Endothelial cell (in vitro differentiated cells): ENCODE measurements at places on chromosomes 2 and 18. TPM values are rescaled to one million over a fixed set of nuclear protein-coding genes. Genes with fewer than 3 reads are reported as not detected.

DNA sequence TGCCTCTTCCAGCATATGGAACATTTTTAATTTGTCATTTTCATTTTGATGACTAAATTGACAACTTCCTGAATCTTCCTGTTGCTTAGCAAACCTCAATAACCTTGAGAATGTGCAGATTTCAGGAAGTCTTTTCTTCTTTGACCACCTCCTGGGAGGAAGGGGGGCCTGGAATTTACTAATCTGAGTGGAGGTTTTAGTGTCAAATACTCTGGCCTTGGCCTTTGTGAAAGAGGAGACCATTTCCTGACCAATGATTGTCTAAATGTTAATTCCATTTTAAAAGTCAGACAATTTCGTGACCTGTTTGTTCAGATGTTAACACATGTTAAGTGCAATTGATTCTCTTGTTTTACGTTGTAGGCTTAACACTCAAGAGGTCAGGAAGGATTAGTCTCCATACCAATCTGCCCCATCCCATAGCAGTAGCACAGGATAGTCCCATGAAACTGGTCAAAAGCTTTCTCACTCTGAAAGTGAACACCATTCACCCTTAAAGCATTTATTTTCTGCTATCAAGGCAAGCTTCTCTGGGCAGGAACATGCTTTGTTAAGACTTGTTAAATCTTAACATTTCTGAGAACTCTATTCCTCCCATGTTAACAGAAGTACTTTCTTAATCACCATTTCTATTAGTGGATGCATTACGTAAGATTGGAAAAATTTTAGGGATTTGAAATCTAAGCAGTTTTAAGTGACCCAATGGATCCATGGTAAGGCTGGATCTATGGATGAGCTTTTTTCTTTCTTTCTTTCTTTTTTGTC lies 219.6 kb downstream of the RND3 start:
- no peak overlapping the region for H3K4me3 ChIP-seq
- no peaks in the 10 kb centered on the region for H3K36me3 ChIP-seq
- H3K27me3 ChIP-seq: no peaks in the 10 kb centered on the region
- H3K27ac ChIP-seq: no peak overlapping the region

DNA sequence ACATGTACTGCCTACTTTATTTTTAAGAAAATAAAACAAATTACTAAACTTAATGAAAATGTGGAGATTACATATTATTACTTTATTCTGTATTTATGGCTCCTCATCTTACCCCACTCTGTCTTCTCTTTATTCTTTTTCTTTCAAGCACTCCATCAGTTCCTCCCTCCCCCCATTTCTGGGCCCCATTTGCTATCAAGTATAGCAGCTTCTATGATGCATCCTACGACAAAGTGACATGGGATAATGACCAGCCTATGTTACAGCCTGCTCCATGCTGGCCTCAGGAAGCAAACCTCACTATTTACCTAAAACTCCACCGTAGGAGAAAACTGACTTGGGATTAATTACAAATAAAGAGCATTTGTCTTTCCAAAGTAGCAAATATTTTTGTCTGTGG lies 58.8 kb downstream of the RND3 start:
- H3K4me3 ChIP-seq: no peak overlapping the region
- no peaks in the 10 kb centered on the region for H3K36me3 ChIP-seq
- no peaks in the 10 kb centered on the region for H3K4me1 ChIP-seq
- H3K27ac ChIP-seq: no peak overlapping the region
- no peak for DNase-seq

DNA sequence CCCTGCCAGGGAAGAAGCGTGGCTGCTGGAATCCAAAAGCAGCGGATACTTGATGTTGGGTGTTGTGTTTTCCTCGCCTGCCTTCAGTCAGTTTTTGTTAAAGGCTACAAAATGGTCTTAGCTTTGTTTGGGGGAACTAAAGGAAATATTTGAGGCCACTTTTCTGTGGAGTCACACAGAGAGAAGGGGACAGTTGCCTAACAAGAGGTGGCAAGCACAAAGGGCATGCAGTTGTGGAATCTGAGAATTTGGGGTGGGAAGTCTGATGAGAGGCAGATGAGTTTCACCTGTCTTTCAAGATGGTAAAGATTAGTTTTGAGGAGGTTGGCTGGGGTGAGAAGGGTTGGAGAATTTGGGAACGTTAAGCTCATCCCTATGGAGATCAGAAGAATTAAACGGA lies 2.9 kb downstream of the MALT1 start:
- no peaks in the 10 kb centered on the region for H3K36me3 ChIP-seq
- peaks cover 2% of the 10 kb centered on the region for H3K27me3 ChIP-seq
- no peak overlapping the region for H3K4me3 ChIP-seq
- H3K27ac ChIP-seq: no peak overlapping the region

GRCh38 chr2:85063981-85064599 lies 69.1 kb upstream of the TCF7L1 start:
- no peak overlapping the region for H3K27ac ChIP-seq
- H3K27me3 ChIP-seq: peaks cover 8% of the 10 kb centered on the region
- no peak for DNase-seq
- no peaks in the 10 kb centered on the region for H3K36me3 ChIP-seq

- H3K4me1 ChIP-seq: peaks cover 3% of the 10 kb centered on the region
- H3K36me3 ChIP-seq: no peaks in the 10 kb centered on the region
- H3K27ac ChIP-seq: no peak overlapping the region
- no peak for DNase-seq
These were observed 4.8 kb downstream of the RESP18 start for GRCh38 chr2:219327719-219328118.

DNA sequence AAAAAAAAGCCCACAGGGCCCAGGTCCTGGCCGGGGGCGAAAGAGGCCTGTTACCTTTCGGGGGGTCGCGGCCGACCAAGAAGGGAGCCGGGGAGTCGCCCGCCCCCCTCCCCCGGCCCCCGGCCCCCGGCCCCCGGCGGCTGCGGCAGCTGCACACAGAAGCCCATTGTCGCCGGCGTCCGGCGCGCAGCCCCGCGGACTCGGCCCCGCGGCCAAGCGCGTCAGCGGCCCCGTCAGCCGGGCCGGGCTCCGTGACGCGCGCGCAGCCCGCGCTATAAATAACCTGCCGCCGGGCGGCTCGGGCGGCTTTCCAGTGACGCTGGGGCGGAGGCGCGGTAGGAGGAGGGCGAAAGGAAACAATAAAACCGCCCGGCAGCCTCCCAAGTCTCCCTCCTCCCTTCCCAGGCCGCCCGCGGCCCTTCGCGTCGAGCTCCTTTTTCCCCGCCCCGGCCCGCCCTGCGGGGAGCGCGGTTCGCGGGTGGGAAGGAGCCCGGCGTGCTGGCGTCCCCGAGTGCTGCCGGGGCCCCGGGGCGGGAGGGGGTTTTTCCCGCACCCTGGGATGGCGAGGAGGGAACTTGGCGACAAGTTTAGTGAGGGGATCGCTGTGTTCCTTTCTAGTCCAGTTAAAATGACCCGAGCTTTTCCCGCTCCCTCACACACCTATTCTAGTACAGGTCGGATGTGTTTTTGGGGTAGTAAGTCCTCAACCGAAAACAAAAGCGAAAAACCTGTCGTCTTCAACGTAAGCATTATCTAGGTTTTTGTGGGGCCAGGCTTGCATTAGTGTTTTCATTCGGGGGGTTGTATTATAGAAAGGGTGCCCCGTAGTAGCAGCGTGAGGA lies 10.0 kb upstream of the NR4A2 start:
- peak overlapping the region; percentile 89 for H3K27ac ChIP-seq
- peaks cover 4% of the 10 kb centered on the region for H3K4me1 ChIP-seq
- peaks cover 8% of the 10 kb centered on the region for H3K27me3 ChIP-seq
- H3K36me3 ChIP-seq: no peaks in the 10 kb centered on the region
- peak; percentile 91 for DNase-seq

GRCh38 chr18:9631814-9632496 lies 17.6 kb upstream of the PPP4R1 start:
- no peak for DNase-seq
- H3K27me3 ChIP-seq: peaks cover 4% of the 10 kb centered on the region

The VIT gene
- 3.6 TPM for total RNA-seq

The SKA1 gene
- total RNA-seq: 4.7 TPM

The MYO5B gene
- 1.5 TPM for total RNA-seq

DNA sequence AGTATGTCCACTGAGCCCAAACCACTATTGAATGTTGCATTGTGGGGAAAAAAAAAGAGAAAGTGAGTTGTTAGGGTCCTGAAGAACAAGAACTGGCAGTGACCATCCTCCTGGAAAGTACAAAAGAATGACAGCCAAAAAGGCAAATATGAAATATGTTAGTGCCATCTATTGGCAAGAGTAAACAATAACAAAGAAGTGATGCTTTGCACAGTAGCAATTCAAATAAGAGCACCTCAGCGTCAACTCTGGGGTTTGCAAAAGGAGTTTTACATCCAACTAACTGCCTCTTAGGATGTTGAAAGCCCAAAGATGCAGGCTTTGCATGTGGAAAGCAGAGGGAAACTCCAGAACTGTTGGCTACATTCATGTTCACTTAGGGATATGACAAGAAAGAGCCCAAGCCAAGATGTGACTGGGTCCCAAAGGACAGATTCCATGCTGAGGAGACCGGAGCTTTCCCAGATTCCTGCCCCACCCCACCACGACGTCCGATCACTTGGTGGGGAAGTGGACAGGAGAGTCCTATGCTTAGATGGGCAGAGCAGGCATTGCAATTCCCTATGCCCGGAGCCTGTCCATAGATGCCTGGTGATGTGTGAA lies 15.6 kb downstream of the TRABD2A start:
- H3K27me3 ChIP-seq: peaks cover 4% of the 10 kb centered on the region
- H3K36me3 ChIP-seq: no peaks in the 10 kb centered on the region
- no peak overlapping the region for H3K27ac ChIP-seq
- no peak for DNase-seq

The C2orf78 gene
- not detected for total RNA-seq

DNA sequence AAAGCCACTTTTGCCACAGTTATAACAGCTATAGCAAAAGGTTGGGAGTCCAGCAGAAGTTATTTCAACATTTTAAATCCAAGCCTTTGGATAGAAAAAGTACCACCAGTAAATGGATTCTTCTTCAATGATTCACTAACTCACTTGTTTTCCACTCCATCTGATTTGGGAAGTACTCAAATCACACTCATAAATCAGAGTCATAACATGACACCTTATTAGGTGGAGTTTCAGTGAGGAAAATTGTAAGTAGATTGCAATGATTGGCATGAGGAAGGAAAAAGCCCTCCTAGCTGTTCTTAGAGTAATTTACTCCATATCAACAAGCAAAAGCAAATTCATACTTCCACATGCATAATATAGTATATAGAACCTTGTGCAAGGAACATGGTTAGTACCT lies 132.9 kb downstream of the NR4A2 start:
- H3K4me3 ChIP-seq: no peak overlapping the region
- H3K27ac ChIP-seq: no peak overlapping the region
- no peaks in the 10 kb centered on the region for H3K4me1 ChIP-seq
- no peaks in the 10 kb centered on the region for H3K36me3 ChIP-seq
- H3K27me3 ChIP-seq: no peaks in the 10 kb centered on the region
- DNase-seq: no peak

DNA sequence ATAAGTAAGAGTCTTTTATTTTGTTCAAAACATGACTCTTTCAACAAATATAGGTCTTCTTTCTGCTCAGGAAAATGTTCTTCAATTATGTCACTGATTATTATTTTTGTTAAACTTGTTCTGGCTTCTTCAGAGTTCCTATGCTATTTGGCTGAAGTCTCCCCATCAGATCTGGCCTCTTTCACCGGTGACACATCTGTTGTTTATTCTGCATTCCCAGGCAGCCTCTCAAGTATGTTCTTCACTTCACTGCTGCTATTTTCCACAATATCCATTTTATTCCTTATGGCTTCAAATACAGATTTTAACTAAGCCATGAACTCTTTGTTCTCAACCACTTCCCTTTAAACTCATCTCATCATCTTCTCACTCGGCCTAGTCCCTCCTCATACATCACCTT lies 45.7 kb downstream of the HDAC4 start:
- DNase-seq: no peak
- no peak overlapping the region for H3K27ac ChIP-seq
- no peak overlapping the region for H3K4me3 ChIP-seq
- peaks cover 8% of the 10 kb centered on the region for H3K4me1 ChIP-seq
- peaks cover 18% of the 10 kb centered on the region for H3K36me3 ChIP-seq

DNA sequence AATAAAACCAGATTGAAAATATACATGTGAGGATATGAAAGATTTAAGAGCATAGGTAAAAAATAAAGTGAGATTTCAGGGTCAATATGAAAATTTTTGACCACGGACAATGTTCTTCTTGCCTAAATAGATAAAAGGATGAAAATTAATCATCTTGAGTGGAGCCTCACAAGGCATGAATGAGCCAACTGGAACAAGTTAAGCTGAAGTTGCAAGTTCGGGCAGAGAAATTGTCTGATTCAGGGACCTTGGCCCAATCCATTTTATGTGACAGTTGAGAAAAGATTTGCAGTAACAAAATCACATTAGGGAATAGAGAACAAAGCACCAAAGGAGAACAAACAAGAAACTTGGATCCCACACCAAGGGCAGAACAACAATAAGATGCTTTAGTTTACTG lies 305.3 kb downstream of the TMX3 start:
- no peaks in the 10 kb centered on the region for H3K27me3 ChIP-seq
- H3K4me1 ChIP-seq: peaks cover 3% of the 10 kb centered on the region
- H3K4me3 ChIP-seq: no peak overlapping the region
- no peak overlapping the region for H3K27ac ChIP-seq
- H3K36me3 ChIP-seq: no peaks in the 10 kb centered on the region

GRCh38 chr2:56754627-56755026 lies 570.8 kb downstream of the CCDC85A start:
- H3K4me1 ChIP-seq: no peaks in the 10 kb centered on the region
- no peak overlapping the region for H3K4me3 ChIP-seq
- H3K27me3 ChIP-seq: no peaks in the 10 kb centered on the region
- no peak for DNase-seq
- no peaks in the 10 kb centered on the region for H3K36me3 ChIP-seq

The TEKT4 gene
- not detected for total RNA-seq

- H3K27ac ChIP-seq: no peak overlapping the region
- peaks cover 43% of the 10 kb centered on the region for H3K4me1 ChIP-seq
- DNase-seq: no peak
- peaks cover 7% of the 10 kb centered on the region for H3K36me3 ChIP-seq
- peak overlapping the region; percentile 85 for H3K4me3 ChIP-seq
These were observed 624 bp upstream of the MAP4K3 start for GRCh38 chr2:39437522-39438296.
